ENCODE measurements at places on chromosomes 6 and 20.

DNA sequence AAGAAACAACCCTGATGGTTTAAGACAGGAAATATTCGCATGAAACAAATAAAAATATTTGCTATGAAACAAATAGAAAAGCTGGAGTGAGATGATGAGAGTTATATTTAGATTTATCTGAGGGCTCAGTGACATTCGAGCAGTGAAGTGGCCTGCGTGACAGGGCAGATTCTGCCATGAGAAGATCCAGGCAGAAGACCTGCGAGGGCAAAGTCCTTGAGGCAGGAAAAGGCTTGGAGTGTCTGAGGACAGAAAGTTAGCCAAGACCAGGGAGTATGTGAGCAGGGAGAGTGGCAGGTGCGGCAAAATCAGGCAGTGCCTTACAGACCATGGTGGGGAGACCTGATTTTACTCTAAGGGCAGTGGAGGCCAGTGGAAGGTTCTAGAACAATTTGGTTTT, 66.9 kb upstream of the RIN2 start:
- DNase-seq = no peak

DNA sequence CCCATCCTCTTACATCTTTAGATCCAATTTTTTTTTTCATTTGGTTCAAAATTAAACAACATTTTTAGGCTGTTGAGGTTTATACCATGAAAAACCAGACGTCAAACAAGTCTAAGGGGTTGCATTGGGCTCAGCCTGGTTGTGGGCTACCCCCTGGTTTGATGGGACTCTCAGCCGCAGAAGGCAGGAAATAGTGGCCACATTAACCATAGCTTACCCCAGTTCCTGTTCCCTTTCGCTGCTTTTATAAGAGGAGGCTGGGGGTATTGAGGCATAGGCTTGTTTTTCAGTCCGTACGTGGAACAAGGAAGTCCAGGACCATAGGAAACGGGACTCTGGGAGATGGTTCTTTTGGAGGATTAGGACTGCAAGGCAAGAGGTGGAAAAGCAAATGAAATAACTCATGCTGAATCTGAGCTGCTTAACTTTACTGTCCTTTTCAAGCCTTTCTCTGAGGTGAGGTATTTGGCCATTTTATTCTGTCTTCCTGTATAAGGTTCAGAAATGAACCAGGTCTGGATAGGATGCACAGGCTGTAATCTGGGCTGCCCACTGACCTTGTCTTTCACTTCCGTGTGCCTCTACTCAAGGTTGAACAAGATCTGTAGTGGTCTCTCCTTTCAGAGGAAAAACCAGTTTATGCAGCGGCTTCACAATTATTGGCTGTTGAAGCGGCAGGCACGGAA, 7.7 kb downstream of the BRPF3 start:
- no peak for DNase-seq

GRCh38 chr6:72792692-72793091, 170.8 kb downstream of the KCNQ5 start:
- DNase-seq = no peak

GRCh38 chr20:48584391-48585060, 243.3 kb downstream of the PREX1 start:
- no peak for DNase-seq

- DNase-seq = no peak
Measured at GRCh38 chr6:89454300-89454699, 21.3 kb downstream of the ANKRD6 start.
